ENCODE measurements at places on chromosomes 3 and 15.

DNA sequence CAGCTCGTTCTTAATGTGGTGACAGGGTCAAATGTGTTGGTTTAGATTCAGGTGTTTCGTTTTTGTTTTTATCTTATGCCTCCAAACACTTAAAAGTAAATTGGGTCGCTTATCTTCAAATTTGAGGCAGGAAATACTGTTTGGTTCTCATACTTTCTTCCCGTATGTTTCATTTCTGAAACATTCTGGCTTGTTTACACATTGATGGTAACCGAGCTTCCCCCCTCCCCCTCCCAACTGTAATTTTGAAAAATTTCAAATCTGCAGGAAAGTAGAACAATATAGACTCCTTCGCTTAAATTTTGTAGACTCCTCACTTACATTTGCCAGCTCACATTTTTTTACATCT is 64.9 kb downstream of the CMTM8 start:
- DNase-seq: peak; percentile 60

DNA sequence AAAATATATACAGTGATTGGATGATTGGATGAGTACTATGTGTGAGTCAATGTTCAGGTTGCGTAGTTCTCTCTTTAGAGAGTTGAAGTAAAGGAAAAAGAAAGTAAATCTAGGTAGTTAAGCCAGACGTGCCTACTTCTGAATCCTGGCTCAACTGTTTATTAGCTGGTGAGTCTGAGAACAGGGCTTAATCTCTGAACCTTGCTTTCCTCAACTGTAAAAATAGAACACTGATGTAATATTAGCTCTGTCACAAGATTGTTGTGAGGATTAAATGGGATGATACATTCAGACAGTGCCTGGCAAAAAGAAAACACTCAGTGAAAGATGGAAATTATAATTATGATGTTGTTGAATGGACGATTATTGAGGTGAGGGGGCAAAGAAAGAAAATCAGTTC is 413.4 kb downstream of the MAGI1 start:
- DNase-seq: no peak

GRCh38 chr3:190514413-190515153 is 698 bp downstream of the IL1RAP start:
- peak; percentile 28 for DNase-seq

- DNase-seq: peak; percentile 72
Measured at GRCh38 chr15:76336254-76337058, at the start of gene ISL2. ISL2 (plus strand) TSS chr15:76336773; CDS start chr15:76336884, 111 bp downstream.

DNA sequence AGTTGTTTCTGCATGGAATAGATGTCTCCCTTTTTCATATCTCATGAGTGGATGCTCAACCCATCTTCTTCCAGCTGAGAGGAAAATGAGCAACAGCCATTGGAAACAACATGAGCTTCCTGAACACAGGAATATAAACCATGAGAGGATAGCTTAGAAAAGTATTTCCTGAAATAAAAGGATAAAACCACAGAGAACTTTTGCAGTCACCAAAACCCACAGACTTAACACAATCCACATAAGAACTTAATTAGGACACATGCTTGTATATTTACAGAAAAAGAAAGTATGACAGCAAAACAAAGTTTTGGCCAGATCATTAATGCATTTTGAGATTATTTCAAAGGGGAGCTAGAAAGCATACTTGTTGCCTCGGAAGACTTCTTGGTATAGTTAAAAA is 180.5 kb upstream of the RASGRP1 start:
- DNase-seq: no peak

Data from CD4-positive, alpha-beta T cell treated with Interleukin-21 for 1 hour (primary cell).